ENCODE measurements at places on chromosomes 5 and 9.

- DNase-seq, result no peak
These were observed 26.5 kb downstream of the TRMO start for GRCh38 chr9:97895695-97896332.

DNA sequence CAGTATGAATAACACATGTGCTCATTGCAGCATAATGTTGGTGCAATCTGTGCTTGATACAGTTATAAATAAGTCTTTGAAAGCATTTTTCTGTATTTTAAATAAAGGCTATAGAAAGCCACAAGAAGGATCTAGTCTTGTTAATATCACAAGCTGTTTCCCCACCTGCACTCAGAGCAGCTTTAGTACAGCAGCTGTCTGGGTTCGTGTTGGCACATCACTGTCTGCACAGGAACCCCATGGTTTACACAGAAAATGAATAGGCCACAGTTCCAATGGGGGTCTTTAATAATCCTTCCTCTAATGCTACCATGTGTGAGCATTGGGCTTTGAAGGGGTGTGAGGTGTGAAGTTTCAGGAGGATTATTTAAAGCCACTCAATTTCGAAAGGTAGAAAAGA, 2269.7 kb downstream of the MAT2B start:
- DNase-seq, result no peak

- DNase-seq, result peak; percentile 36
These were observed 260.7 kb upstream of the KCNN2 start for GRCh38 chr5:114101153-114101552.

DNA sequence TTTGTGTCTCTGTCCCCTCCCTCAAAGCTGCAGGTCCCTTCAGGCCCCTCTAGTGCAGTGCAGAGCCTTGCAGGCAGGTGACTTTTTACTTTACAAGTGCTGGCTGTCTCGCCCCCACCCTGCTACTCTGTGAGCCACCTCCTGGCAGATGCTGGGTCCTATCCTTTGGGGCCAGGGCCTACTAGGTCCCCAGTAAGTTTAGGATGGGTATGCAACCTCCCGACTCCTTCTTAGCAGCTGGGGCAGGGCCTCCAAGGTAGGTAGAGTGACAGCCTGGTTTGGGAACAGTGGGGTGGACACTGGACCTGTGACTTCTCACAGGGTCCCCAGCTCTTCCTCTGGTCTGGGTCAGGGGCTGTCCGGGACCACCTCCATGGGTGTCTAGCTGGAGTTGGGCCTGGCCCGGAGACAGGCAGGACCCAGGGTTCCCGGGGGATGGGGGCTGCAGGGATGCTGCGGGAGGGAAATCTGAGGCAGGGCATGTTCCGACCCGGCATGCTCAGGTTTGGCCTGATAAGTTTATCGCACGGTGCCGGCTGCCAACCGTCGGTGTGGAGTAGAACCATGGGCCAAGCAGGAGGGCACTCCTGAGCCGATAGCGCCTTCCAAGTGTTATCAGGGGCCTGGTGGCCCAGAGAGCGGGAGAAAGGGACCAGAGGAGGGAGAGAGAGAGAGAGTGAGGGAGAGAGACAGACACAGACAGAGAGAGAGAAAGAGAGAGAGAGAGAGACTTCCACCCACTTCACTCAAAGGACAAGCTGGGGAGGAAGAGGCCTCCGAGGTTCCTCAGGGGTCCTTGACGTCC, 20.5 kb downstream of the GFI1B start:
- DNase-seq, result no peak

GRCh38 chr5:74169701-74170100, 470.8 kb downstream of the ENC1 start:
- no peak for DNase-seq

DNA sequence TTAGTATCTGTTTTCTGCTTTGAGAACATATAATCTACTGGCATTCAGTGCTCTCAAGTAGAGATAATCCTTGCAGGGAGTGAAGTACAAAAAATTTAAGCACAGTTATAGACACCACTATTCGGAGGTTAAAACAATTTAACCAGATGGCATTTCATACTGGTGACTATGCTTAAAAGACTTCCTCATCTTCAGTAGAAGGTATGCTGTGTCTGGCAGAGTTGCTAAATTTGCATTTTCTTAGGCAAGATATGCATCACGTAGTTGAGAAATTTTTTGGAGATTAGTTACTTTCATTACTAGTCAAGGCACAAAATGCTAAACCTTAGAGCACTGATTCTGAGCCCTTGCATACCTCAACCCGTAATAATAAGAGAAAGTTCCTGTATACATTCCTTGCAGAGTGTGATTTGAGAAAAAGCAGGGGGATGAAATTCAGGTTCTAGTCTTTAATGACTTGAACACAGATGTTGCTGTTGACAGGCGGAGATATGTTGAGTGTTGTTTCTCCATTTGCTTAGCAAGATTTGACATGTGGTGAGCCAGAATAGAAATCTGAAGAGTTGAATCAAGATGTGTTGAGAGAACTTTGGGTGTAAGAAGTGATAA, 70.8 kb upstream of the STARD4 start:
- no peak for DNase-seq

DNA sequence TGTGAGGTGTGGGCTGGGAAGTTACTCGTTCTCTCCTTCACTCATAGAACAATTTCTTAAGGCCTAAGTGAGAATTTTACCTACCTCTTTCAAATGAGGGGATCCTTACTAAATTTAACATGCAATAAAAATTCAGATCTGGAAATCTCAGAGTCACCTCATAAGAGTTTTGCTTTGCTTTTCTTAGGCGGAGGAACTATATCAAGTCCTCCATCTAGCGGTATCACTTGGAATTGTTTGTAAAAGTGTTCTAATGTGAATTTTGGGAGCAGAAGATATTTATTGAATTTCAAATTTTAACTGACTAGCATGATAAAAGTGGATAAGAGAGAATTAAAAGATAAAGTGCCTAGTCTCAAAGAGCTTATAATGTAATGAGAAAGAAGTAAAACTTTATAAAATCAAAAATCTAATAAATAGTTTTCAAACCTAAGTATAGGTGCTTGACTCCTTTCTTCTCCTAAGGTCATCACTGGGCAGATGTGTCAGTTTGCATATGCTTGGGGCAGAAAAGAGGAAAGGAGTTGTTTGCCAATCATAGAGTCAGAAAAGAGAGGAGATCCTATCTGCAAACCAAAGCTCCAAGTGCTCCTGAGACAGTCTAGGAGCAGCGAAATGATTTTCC, 145.7 kb upstream of the DAB2 start:
- no peak for DNase-seq

DNA sequence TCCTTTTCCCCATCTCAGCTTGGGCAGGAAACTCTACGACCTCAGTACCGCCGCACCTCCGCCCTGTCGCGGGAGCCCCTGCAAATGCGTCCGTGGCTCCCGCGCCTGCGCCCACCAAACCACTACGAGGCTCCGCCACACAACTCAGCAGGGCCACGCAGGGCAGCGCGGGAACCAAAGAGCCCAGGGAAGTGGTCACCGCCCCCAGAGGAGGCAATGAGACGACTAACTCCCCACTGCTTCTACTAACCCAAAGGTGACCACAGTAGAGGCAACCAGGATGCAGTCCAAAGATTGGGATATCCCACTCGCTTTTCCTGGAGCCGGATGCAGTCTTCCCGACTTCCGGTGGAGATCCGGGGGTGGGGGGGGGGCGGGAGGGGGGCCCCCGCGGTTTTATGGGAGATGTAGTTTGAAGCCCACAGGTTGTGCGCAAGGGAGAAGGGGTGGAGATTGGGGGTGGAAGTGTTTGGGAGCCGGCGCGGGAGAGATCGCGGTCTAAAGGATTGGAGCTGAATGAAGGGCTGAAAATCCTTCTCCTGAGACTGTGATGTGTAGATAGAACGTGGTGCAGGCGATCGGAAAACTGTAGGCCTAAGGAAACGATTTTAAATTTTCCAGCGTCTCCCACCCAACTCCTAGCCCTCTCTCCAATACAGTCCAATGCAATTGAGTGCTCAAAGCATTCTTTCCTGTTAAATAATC, at the start of gene NUDT12:
Gene NUDT12, minus strand, starts transcription at position 337 of the 705 bp plus-strand sequence. CDS start 2,541 bp downstream, outside the sequence.
- peak; percentile 80 for DNase-seq

DNA sequence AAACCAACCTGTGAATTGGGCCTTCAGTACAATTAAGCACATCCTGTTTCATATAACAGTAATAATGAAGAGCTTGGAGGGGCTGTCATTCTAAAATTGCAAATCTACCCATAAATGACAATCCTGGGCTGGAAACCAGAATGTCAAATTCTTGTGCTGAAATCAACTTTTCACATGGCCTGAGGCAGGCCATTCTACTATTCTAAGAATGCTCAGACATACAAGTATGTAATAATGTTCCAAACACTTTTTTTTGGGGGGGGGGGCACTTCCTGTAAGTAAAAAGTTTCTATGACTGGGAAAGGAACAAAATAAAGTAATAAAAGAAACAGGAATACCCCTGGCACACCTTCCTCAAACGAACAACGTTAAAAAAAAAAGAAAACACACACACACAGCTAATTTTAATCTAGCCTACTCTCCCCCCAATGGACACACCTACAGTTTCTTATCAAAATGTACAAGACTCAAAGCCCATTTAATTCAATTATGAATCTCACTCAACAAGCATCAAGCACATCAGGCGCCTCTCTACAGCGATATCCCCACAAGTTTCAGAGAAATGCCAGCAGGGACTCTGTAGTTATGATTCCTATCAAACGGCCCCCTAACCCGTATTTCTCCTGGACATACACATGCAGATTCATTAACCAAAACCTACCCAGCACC, 1.4 kb downstream of the ETF1 start:
- no peak for DNase-seq

DNA sequence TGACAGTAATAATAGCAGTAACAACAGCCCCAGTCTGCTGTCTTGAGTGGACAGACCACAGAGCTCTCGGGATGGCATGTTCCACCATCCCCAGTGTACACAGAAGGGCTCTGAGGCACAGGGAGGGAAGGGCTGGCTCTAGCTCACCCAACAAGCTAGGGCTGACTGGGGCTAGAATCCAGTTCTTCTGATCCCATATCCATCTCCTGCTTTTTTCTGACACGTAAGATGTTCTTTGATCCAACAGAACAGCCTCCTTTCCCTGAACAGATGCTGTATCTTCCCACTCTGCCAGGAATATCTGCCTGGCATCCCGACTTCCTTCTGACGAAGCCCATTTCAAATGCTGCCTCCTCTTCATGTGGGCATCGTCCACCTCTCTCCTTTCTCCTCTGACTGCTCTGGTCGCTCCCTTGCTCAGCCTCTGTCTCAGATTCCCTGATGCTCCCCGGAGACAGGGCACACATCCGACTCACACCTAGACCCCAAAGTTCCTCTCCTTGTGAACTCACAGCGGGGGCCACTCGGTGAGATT, 43.6 kb upstream of the CLK4 start:
- no peak for DNase-seq

DNA sequence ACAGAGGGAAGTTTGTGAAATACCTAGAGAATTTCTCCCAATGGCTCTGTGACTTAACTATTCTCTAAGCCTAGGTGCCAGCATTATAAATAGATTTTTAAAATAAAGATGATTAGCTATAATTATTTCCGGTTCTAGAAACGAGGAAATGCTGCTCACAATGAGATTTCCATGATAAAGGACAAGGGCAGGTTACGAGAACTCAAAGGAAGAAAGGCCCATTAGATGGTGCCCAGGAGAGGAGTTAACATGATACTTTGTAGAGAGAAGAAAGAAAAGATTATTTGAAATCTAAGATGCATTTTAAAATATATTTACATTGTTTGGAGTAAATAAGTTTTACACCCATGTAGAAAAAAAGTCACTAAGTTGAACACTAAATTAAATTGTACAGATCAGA, 538.3 kb upstream of the PTGER4 start:
- DNase-seq, result no peak

- DNase-seq, result no peak
These were observed 9.0 kb upstream of the WNK2 start for GRCh38 chr9:93174976-93175375.

DNA sequence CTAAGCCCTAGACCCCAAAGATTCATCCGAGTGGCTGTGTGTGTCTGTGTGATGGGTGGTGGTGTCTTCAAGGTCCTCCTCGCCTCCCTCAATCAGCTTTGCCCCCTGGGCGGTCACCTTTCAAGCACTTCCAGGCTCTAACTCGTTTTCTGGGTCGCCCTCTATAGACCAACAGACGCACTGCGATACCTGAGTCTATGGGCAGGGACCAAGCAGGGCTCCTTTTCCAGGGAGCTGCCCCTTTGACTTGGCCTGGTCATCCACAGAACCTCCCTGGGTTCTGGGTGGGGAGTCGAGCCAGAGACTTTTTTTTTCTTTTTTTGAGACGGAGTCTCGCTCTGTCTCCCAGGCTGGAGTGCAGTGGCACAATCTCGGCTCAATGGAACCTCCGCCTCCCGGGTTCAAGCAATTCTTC, 1.1 kb downstream of the SLC27A4 start:
- peak; percentile 58 for DNase-seq

- DNase-seq, result no peak
These were observed 44.4 kb downstream of the PCA3 start for GRCh38 chr9:76808636-76809035.

DNA sequence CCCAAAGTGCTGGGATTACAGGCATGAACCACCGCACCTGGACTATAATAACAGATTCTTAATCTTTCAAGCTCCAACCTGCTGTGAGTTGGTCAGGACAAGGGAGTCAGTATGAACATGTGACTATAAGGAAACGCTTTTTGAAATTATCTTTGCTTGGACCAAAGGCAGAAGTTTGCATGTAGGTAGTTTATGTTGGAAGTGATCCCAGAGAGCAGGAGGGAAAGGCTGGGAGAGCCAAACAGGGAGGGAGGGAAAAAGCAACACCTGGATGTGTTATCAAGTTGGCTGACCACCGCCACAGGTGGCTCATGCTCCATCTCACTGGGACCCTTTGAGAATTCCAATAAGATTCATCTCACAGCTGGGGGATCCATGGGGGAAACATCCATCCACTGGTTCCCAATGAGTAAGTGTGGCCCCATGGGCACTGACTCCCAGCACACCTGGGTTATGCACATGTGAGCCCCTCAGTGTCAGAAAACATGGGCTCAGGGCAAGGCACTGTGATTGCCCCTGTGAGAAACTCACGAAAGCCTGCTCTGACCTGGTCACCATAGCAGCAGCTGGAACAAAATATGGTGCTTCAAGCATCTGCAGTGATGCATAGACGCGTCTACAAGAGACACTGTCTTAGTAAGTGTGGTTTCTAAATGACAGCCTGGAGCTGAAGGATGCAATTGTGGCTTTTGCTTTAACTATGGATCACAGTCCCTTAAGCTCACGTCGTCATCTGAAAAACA, 62.1 kb downstream of the ARSB start:
- no peak for DNase-seq

- no peak for DNase-seq
These were observed 49.9 kb downstream of the SHB start for GRCh38 chr9:38018958-38019602.

- DNase-seq, result no peak
These were observed 38.6 kb downstream of the ELOVL7 start for GRCh38 chr5:60805463-60805862.

GRCh38 chr9:136196404-136197083, 8.4 kb downstream of the LHX3 start:
- DNase-seq, result no peak

DNA sequence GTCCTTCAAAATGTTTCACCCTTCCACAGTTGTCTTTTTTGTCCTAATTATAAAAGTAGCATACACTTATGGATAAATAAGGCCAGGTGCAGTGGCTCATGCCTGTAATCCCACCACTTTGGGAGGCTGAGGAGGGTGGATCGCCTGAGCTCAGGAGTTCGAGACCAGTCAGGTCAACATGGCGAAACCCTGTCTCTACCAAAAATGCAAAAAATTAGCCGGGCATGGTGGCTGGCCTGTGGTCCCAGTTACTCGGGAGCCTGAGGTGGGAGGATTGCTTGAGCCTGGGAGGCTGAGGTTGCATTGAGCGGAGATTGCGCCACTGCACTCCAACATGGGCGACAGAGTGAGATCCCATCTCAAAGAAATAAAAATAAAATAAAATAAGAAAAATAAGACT, 1.6 kb downstream of the C5orf52 start:
- no peak for DNase-seq

GRCh38 chr5:79955941-79956670, 35.0 kb downstream of the MTX3 start:
- no peak for DNase-seq

Measured in testis (tissue), 5 donors.